ENCODE measurements at places on chromosomes 12 and 14.
A peak's percentile ranks its signal among the peaks of the same experiment; 100 is the strongest.

DNA sequence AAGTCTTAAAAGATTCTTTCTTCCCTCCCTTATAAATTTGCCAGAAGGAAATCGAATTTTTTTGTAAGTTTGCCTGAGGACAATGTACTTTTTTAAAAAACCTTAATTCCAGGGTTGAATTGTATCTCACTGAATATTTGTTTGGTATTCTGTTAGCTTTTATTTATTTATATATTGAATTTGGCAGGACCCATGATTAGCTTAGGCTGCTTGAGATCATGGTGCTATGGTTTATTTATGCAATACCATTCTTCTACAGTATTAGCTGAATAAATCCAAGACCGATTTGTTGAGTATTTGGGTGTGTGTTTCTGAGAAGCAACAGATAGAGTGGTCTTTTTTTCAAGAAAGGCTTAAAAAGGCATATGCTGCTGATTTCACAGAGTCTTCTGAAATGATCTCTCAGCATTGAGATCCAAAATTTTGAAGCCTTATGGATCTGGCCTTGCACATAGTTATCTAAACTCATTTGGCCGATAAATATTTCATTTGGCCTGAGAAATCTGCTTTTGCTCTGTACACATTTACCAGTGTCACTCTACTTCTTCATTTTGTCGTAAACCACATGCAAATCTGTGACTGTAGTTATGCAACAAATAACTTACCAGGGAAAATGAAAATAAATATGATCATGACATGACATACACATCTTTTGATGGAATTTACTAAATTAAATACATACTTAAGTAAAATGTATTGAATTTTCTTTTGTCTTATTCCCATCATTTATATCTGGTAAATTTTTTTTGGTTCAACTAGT, 265.8 kb upstream of the FLRT2 start:
- no peak for DNase-seq

DNA sequence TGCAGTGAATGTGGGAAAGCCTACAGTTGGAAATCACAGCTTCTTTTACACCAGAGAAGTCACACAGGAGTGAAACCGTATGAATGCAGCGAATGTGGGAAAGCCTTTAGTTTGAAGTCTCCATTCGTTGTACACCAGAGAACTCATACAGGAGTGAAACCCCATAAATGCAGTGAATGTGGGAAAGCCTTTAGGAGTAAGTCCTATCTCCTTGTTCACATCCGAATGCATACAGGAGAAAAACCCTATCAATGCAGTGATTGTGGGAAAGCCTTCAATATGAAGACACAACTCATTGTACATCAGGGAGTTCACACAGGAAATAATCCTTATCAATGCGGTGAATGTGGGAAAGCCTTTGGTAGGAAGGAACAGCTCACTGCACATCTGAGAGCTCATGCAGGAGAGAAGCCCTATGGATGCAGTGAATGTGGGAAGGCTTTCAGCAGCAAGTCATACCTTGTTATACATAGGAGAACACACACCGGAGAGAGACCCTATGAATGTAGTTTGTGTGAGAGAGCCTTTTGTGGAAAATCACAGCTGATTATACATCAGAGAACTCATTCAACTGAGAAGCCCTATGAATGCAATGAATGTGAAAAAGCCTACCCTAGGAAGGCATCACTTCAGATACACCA, 24.6 kb downstream of the ZNF26 start:
- DNase-seq = no peak

GRCh38 chr14:22189881-22190280, 399.1 kb downstream of the DAD1 start:
- DNase-seq = no peak

- no peak for DNase-seq
Measured at GRCh38 chr14:22895402-22895801, 12.4 kb downstream of the REM2 start.

GRCh38 chr12:27345376-27345775, 12.7 kb downstream of the BMAL2 start:
- no peak for DNase-seq

GRCh38 chr14:84927096-84927827, 602.7 kb upstream of the FLRT2 start:
- DNase-seq = no peak

DNA sequence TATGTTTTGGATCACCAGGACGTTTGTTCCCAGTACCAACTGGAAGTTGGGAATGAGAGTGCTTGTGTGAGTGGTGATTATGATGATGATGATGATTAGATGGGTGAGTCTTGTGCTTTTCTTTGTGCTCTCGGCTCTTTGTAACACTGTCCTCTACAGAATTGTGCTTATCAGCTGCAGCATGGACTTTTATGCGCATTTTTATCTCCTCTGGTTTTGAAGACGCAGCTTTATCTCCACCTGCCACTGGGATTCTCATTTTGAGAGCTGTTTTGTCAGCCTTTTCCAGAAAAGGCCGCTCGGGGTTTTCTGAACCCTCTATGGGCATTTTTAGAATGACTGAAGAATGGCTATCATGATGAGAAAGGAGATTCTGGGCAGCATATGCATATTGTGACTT, 11.5 kb upstream of the KANSL2 start:
- DNase-seq = no peak

DNA sequence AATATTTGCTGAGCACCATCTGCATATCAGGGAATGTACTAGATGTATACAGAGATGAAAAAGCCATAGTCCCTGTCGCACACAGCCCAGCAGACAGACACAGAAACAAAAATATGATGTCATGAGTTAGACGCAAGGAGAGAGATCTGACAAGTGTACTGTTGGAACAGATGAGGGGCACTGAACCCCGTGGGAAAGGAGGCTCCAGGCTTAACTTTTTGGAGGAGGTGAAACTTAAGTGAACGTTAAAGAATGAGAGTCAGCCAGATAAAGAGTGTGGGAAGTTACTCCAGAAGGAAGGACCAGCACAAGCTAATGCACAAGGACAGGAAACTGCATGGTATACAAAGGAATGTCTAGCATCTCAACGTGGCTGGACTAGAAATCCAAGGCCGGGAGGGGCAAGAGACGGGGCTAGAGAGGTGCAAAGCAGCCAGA, 2.5 kb upstream of the ACTN1 start:
- DNase-seq = no peak

- DNase-seq = no peak
Measured at GRCh38 chr14:64817631-64818030, 62.1 kb downstream of the SPTB start.

DNA sequence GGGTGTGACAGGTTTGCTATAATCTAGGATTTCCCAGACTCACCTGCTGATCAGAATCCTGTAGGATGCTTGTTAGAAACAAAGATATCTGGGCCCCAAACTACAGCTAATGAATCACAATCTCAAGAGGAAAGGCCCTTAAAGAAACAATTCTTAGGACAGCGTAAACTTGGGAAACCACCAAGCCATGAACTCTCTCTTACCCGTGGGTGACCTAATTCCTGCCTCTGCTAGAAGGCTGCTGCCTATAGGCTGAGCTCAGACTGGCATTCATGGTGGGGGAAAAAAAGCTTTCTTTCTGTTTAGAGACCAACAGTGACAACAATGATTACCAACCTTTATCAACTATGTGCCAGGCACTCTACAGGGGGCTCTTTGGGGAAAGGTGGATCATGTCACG, 213.9 kb upstream of the FKBP4 start:
- no peak for DNase-seq

DNA sequence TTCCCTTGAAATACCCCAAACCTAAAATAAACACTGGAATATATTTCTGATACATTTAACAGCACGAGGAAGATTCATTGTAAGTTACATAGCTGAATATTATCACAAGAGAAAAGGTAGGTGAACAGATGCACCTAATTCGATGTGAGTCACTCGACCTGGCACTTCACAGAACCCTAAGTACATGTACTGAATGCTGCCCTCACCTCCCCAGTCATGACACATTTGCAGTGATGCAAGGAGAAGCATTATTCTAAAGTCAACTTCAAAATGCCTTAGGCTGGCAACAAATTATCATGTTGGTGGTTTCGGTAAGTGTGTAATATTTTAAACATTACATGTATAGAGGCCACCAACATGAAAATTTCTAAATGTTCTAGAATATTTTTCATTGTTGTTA, 35.2 kb upstream of the TMTC2 start:
- DNase-seq = no peak

- DNase-seq = no peak
Measured at GRCh38 chr12:121538699-121539061, 42.1 kb downstream of the KDM2B start.

DNA sequence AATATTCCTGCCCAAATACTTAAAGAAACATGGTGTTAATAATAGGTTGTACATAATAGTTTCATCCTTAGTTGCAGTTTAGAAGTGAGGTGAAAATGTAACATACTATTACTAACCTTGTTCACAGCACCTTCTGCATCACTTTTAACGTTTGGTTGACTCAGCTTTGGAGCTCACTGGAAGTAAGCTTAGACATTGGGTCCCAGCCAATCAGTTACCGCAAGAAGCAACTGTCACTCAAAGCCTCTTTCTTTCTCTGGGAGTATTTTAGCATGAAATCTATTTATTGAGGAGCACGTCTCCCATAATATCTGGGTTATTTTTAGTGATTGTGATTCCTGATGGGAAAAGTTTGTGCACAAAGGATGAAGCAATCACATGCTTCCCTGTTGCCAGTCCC, 472.6 kb downstream of the SNAPC1 start:
- DNase-seq = no peak

DNA sequence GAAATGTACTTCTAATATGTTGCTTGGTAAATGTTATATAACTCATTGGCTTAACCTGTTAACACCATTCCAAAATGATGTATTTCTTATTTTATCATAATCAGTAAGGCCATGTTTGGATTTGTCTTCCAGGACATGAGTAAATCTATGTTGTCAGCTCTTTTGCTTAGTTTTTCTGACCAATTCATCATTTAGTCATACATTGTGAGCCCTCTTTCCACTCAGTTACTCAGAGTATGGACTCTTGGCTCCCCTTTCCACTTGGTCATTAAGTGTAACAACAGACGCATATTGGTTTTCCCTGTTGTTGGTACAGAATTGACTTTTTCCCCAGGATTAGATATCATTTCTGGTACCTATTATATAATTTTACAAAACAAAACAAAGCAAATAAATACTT, 9.0 kb upstream of the CLEC4D start:
- DNase-seq = no peak

DNA sequence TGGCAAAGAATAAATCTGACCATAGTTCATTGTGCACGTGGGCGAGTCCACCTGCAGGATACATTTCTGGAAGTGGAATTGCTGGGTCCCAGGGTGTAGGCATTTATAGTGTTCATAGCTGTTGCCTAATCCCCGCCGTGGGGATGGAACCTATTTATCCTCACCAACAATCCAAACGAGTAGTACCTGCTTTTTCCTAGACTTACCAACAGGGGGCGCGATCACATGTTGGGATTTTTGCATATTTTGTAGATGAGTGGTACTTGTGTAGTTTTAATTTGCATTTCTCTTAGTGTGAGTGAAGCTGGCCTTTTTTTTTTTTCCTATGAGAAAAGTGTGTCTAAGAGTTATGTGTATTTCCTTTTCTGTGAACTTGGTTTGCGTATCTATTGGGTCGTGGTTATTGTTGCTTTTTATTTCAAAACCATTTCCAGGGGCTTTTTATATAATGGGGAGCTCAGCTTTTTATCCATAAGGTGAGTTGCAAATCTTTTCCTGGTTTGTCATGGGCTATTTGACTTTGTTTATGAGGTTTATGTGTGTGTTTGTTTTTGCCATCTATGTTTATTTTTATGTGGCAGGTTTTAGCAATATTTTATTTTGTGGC, 67.2 kb downstream of the CCDC92 start:
- DNase-seq = peak; percentile 5
